ENCODE measurements at places on chromosomes 1 and 21.

DNA sequence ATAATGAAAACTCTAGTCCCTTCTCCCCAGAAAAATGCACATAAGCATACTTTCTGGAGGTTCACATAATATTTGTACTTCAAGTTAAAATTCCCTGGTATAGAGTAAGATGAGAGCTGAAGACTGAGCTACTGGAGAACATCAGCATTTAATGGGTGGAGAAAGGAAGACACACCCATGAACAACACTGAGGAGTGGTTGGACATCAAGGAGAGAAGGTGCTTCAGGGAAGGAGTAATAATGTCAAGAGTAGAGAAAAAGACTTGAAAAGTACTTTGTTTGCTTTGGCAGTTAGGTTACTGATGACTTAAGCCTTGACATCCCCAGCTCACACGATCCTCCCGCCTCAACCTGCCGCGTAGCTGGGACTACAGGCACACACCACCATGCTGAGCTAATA lies 21.9 kb downstream of the PEA15 start:
- DNase-seq: no peak

DNA sequence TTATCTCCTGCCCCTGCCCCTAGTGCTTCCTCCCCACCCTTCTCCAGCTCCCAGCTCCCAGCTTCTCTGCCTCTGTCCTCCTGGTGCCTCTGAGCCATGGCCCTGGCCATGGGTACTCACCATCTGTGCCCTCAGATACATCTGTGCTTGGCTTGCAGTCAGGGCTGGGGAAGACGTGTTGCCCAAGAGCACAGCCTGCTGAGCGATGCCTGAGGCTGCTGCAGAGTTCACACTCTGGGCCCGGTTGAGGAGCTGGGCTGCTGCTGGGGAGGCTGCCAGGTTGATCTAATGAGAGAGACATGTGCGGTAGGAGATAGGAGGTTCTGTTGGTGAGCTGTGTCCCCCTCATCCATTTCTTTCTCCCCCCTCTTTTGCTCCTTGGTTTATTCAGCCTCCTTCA lies 49.4 kb upstream of the A3GALT2 start:
- no peak for DNase-seq

GRCh38 chr1:87155170-87155569 lies 173.5 kb upstream of the LMO4 start:
- no peak for DNase-seq

DNA sequence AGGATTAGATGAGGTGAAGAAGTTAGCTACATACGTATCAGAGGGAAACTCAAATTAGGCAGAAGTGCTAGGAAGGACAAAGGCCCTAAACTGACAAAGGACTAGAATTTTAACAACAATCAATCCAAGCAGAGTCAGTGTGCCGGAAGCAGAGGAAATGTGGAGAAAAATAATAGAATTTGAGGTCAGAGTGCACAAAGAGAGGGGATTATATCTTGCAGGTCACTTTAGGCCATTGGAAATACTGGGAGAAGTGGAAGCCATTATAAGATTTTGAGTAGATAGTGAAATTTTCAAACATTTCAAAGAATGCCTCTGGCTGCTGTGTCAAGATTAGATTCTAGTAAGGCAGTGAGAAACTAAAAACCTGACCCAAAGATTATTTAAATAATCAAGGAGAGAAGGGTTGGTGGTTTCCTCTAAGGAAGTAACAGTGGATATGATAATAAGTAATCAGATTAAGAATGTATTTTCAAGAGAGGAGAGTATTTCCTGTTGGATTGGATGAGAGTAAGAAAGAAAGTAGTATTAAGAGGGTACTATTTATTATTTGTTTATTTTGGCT lies 889.2 kb upstream of the NCAM2 start:
- no peak for DNase-seq

GRCh38 chr1:6898974-6899539 lies 113.8 kb downstream of the CAMTA1 start:
- DNase-seq: no peak
